Panc1 (cell line): ENCODE measurements at places on chromosomes 6 and 20.

DNA sequence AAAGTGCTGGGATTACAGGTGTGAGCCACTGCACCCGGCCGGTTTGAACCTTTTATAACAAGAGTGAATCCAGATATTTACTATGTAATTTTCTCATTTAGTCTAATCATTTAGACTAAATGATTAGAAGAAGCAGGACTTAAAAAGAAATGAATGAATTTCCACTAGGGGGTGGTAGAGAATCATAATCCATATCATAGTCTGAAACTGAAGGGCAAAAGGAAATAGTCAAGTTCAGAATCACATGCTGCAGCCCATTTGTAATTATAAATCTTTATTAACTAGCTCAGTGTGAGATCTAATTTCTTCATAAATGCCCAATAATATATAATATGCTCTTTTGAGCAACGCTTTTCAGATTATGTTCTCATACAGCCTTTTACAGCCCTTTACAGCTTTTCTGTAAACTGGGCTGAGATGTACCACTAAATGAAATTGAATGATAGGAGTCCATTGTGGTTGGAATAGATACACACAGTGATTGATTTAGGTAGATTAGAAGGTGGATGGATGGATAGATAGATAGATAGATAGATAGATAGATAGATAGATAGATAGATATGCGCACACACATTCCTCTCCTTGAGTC, 31.8 kb downstream of the PSMB9 start:
- H3K4me3 ChIP-seq = no peak overlapping the region
- no peaks in the 10 kb centered on the region for H3K36me3 ChIP-seq
- H3K27me3 ChIP-seq = no peaks in the 10 kb centered on the region
- H3K27ac ChIP-seq = no peak overlapping the region
- H3K4me1 ChIP-seq = no peaks in the 10 kb centered on the region

- 0 out of 2 replicates have a peak, but pooled peaks cover 3% of the 10 kb centered on the region for H3K36me3 ChIP-seq
- no peaks in the 10 kb centered on the region for H3K4me1 ChIP-seq
- H3K27me3 ChIP-seq = no peaks in the 10 kb centered on the region
- DNase-seq = no peak
- no peak overlapping the region for H3K27ac ChIP-seq
Observed at GRCh38 chr20:45052698-45053429, 48.1 kb downstream of the KCNS1 start.

- H3K36me3 ChIP-seq = no peaks in the 10 kb centered on the region; the same call in 1 of the 2 replicates
- no peaks in the 10 kb centered on the region for H3K4me1 ChIP-seq
- no peak overlapping the region for H3K27ac ChIP-seq
Observed at GRCh38 chr6:141513830-141514229, 618.9 kb upstream of the GJE1 start.

DNA sequence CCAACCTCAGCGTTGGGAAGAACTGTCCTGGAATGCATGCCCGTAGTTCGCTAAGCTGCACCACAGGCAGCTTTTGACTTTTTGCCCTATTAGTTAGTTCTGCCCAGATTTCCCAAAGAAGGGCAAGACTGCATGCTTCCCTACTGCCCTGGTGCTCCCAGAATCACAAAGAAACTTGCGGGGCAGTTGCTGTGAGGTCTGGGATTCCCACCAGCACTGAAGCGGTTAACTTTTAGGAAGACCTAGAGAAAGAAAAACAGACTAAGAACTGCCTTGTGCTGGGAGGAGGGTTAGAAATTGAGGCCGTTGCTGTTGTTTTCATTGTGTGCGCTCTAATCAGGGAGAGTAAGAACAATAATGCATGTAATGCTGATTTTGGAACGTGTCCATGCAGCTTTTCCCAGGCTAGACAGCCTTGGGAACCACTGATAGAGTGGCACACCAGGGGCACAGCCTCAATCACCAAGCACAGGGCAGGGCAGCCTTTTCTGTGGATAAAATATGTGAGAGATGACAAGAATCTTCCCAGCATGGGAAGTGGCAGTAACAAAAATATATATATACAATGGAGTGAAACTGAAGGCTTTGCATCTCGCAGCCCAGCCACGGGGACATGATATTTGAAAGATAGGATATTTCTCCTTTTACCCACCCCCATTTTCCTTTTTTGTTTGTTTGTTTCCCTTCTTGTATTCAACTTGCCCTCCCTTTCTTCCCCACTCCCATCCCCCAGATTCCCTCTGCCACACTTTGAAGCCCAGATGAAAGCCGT, 137.7 kb upstream of the HEY2 start:
- no peak overlapping the region for H3K27ac ChIP-seq
- peaks cover 5% of the 10 kb centered on the region; the same call in 1 of the 2 replicates for H3K4me1 ChIP-seq
- H3K36me3 ChIP-seq = no peaks in the 10 kb centered on the region
- DNase-seq = no peak

DNA sequence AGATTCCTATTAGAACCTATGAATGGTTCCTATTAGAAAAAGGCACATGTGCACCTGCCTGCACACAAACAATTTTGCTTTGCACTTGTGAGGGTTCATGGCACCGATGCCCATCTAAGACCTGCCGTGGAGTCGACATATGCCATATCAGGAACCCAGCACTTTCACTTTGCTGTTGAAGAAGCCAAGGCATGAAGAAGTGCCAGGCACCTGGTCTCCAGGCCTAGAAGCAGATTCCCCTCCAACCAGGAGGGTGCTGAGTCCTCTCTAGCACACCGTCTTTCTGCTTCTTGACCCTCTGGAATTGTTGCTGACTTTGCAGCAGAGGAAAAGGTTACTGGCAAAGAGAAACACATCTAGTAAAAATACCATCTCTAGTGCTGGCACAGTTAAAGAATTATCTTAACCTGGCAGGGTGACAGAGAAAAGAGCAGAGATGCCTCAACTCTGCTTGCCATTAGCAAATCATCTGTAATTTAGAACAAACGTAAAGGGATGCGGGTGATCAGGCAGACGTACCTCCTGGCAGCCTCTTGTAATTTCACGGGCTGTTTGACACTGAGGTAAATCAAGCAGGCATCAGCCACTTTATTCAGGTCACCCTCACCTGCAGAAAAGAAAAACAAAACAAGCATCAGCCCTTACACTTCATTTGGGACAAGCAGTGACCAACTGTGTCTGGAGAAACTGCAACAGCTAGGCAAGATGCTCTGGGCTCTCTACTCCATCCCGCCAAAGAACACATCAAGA, 37.2 kb downstream of the TTI1 start:
- peaks cover 17% of the 10 kb centered on the region; the same call in 1 of the 2 replicates for H3K36me3 ChIP-seq
- no peak overlapping the region for H3K4me3 ChIP-seq
- H3K27me3 ChIP-seq = no peaks in the 10 kb centered on the region
- H3K27ac ChIP-seq = no peak overlapping the region
- no peaks in the 10 kb centered on the region for H3K4me1 ChIP-seq
- DNase-seq = no peak

- no peaks in the 10 kb centered on the region for H3K4me1 ChIP-seq
- H3K36me3 ChIP-seq = no peaks in the 10 kb centered on the region
- H3K27me3 ChIP-seq = no peaks in the 10 kb centered on the region
- H3K4me3 ChIP-seq = no peak overlapping the region
- DNase-seq = no peak
Observed at GRCh38 chr6:33243476-33243875, 28.2 kb downstream of the VPS52 start.

DNA sequence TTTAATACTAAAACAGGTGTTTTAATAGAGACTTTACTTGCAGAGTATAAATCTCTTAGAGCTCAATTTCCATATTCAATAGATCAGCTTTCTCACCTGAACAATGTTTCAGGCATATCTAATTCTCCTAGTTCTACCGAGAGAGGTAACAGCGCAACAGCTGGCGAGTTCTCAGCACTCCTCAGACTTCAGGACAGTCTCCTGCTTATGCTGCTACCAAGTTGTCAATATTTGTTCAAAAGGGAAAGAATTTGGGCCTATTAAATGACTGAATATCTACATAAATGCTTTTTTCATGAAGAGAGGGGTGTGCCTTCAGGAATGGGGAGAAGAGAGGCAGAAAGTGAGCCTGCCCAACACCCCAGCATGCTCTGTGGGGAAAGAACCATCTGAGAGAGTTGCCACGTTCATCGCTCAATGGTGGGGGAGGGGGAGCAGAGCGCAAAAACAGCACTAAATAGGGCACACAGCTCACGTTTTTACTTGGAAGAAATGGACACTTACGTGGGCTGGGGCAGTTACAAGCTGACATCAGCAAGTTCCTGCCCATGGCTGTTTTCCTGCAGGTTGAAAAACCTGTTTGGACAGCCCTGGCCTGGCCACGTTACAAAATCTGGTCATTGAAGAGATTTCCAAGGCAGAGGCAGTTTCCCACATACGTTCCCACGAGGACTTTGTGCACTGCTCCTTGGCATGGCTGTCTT, 38.0 kb downstream of the EZR start:
- DNase-seq = no peak
- H3K36me3 ChIP-seq = peaks cover 46% of the 10 kb centered on the region
- no peak overlapping the region for H3K27ac ChIP-seq
- no peaks in the 10 kb centered on the region for H3K4me1 ChIP-seq
- H3K4me3 ChIP-seq = no peak overlapping the region

DNA sequence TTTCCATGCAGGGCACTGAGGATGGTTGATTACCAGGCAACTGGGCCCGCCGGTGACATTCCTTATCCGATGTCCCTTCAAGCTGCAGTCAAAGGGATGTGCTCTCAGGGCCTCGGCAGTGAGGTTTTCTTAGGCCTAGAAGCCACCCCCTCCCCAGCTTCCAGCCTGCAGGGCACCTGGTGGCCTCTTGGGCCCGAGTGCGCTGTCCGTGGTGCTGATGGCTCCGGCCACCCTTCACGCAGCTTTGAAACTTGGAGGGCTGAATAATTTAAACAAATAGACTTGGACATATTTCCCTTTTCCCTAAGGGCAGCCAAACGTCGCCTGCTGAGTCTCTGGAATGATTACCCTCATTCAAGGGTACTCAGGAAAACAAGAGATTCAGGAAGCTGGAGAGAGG, 8.9 kb upstream of the MLN start:
- H3K4me3 ChIP-seq = no peak overlapping the region
- no peaks in the 10 kb centered on the region for H3K27me3 ChIP-seq
- H3K27ac ChIP-seq = no peak overlapping the region
- no peak for DNase-seq

- no peaks in the 10 kb centered on the region for H3K27me3 ChIP-seq
- no peaks in the 10 kb centered on the region for H3K4me1 ChIP-seq
- no peaks in the 10 kb centered on the region for H3K36me3 ChIP-seq
- H3K4me3 ChIP-seq = no peak overlapping the region
Observed at GRCh38 chr6:119326291-119327005, 23.1 kb downstream of the MAN1A1 start.

DNA sequence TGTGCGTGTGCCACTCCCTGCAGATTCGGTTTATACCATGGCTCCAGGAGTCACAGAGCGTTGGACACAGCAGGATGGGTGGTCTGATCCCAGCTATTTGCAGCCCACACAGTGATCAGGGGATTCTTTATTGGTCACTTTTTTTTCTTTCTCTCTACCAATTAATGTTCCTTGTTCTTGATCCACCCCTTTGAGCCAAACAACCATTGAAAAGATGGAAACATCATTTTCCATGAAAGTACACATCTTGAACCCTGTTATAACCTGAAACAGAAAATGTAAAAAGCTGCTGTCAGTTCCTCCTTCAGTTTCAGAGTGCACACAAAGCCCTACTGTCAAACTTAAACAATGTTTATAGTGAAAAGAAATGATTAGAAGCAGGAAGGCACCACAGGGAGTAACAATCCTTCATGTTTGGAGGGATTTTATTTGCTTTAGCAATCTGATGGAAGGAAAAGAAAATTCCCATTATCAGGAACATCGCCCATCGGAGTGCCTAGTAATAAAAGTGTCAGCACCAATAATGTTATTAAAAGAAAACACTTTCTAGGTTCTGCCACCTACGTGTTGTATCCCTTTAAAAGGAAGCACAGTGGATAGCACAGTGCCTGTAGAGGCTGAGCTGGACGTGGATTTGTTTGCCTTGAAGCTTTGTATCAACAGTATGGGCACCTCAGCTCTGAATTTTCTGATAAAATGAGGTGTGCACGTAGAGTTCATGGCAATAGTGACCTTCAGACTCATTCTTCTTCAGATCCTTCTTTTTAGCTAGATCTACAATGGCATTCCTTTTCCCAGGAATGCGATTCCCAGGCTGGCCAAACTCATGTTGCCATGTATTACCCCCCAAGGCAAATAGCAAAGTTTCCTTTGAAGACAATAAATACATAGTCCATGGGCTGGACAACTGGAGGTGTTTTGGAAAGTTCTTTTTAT, 16.1 kb upstream of the THBD start:
- H3K4me3 ChIP-seq = no peak overlapping the region
- H3K4me1 ChIP-seq = no peaks in the 10 kb centered on the region
- H3K27ac ChIP-seq = no peak overlapping the region
- H3K36me3 ChIP-seq = no peaks in the 10 kb centered on the region
- DNase-seq = no peak
